ENCODE measurements at places on chromosomes 12 and 14.

GRCh38 chr12:34402228-34402898 lies 380.1 kb downstream of the ALG10 start:
- H3K4me1 ChIP-seq = no peaks in the 10 kb centered on the region
- no peak overlapping the region for H3K27ac ChIP-seq
- H3K4me3 ChIP-seq = no peak overlapping the region
- DNase-seq = no peak

GRCh38 chr12:60930151-60930550 lies 1330.1 kb upstream of the USP15 start:
- H3K27ac ChIP-seq = no peak overlapping the region
- no peak for DNase-seq
- H3K4me1 ChIP-seq = no peaks in the 10 kb centered on the region
- no peak overlapping the region for H3K4me3 ChIP-seq
- no peaks in the 10 kb centered on the region for H3K27me3 ChIP-seq

GRCh38 chr12:116916714-116917114 lies 6.0 kb downstream of the FBXW8 start:
- H3K4me3 ChIP-seq = peak overlapping the region; percentile 60
- peak overlapping the region; percentile 95 for H3K27ac ChIP-seq
- no peaks in the 10 kb centered on the region for H3K27me3 ChIP-seq
- peak; percentile 37 for DNase-seq

GRCh38 chr14:86357876-86358275 lies 827.9 kb downstream of the FLRT2 start:
- DNase-seq = no peak
- no peaks in the 10 kb centered on the region for H3K27me3 ChIP-seq
- no peak overlapping the region for H3K4me3 ChIP-seq
- no peaks in the 10 kb centered on the region for H3K36me3 ChIP-seq
- H3K4me1 ChIP-seq = no peaks in the 10 kb centered on the region

DNA sequence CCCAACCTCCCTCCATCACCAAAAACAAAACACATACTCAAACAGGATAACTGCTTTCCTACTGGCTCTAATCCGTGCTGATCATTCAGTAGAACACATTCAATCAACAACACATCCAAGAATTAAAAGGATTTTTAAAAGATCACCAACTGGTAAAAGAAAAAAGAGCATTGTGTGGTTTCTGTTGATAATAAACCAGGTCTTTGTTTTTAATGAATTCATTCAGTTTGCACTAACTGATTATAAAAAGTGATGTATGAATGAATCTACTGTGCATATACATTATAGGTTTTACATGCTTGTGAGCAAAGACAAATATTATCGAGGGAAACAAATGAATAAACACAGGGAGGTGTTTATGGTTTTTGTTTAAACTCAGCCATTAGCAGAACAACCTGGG lies 55.1 kb downstream of the CIT start:
- no peaks in the 10 kb centered on the region for H3K36me3 ChIP-seq
- H3K4me1 ChIP-seq = no peaks in the 10 kb centered on the region
- H3K4me3 ChIP-seq = no peak overlapping the region
- DNase-seq = no peak
- H3K27ac ChIP-seq = no peak overlapping the region

DNA sequence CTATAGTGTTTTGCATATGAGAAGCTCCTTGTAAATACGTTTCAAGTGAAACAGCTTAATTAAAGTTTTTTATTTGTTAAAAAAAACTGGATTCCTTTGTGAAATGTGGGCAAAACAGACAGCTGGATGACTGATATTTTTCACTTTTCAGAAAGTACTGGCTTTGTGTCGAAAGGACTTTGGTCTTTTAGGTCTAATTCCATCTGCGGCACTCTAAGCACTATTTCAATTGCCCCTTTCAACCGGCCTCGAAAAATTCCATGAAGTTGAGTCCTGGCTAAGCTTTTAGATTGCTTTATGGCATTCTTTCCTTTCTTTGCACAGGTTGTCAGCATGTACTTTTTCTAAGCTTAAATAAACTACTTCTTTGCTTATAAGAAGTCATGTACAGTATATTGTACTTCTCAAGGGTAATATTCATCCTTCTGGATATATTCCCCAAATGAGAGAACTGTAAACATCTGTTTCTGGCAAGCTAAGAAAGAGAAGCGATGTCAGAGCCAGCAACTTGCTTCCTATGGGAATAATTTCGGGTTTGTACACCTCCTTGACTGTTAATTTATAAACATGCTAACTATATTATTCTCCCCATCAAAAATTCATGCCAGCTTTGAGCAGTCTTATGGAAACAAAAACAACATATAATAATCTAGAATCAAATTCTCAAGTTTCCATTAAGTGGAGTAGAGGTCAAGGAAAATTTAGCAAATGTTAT lies 611.3 kb downstream of the ETNK1 start:
- no peaks in the 10 kb centered on the region for H3K27me3 ChIP-seq
- H3K4me3 ChIP-seq = no peak overlapping the region
- H3K36me3 ChIP-seq = no peaks in the 10 kb centered on the region
- no peaks in the 10 kb centered on the region for H3K4me1 ChIP-seq
- H3K27ac ChIP-seq = no peak overlapping the region

DNA sequence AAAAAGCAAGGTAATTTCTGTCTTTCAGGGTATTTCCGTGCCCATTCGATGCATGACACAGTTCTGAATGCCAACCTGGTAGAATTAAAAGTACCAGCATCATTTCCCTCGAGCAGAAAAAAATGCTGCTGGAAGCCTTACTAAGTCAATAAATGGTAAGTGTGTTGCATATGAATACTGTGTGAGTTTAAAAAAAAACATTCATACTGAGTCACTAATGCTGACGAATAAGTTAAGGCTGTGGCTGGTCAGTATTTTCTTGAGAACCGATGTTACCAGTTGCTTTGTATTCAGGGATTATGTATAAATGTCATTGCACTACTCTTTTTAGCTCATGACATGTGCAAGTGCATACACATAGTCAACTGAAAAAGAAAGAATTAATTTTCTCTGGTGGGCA lies 710.2 kb downstream of the TRHDE start:
- no peak for DNase-seq
- no peaks in the 10 kb centered on the region for H3K27me3 ChIP-seq
- H3K4me3 ChIP-seq = no peak overlapping the region
- no peaks in the 10 kb centered on the region for H3K4me1 ChIP-seq
- H3K36me3 ChIP-seq = no peaks in the 10 kb centered on the region

DNA sequence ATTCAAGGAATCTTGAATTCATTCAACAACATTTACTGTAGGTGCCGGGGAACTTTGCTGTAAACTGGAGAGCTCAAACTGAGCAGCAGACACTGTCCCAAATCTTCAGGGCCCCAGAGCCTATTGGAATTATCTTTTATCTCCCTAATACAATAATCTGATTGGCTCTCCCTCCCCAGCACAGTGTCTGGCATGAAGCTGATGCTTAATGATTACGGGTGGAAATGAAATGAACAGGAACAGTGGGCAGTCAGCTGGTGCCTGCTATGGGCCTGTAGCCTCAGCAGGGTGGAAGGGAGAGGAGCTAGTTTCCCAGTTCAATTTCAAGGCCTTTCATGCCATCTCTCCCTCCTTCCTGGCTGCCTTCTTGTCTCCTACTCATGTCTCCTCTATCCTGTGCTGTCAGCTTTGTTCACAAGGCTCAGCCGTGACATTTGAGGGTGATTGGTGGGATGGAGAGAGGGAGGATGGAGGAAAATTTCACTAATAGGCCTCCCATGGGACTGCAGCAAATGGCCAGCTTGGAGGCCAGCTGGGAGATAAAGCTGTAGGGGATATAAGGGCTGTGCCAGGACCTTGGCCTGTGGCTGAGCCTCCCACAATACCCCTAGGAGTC lies 4.3 kb upstream of the RAPGEF3 start:
- H3K27me3 ChIP-seq = no peaks in the 10 kb centered on the region
- peaks cover 8% of the 10 kb centered on the region for H3K36me3 ChIP-seq
- H3K4me3 ChIP-seq = no peak overlapping the region
- no peak overlapping the region for H3K27ac ChIP-seq
- peaks cover 12% of the 10 kb centered on the region for H3K4me1 ChIP-seq
- no peak for DNase-seq

DNA sequence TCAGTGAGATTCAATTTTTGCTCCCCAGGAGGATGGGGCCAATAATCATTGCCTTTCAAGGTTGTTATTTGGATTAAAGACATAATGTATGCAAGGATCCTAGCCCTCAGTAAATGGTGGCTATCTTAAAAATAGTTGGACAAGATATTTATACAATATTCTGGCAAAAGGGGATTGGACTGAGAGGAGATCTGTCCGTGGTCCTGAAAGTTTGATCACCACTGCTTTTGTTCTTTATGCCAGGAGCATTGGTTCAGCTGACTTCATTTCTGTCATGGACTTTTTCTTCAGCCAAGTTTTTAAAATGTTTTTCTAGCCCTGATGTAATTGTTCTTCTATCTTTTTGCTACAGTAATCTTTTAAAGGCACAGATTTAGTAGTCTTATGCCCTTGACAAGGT lies 70.2 kb upstream of the TCL1A start:
- no peak for DNase-seq
- no peaks in the 10 kb centered on the region for H3K36me3 ChIP-seq
- H3K4me3 ChIP-seq = no peak overlapping the region
- H3K4me1 ChIP-seq = no peaks in the 10 kb centered on the region

- no peaks in the 10 kb centered on the region for H3K4me1 ChIP-seq
- no peak overlapping the region for H3K4me3 ChIP-seq
- H3K27me3 ChIP-seq = peaks cover 56% of the 10 kb centered on the region
- H3K27ac ChIP-seq = no peak overlapping the region
- H3K36me3 ChIP-seq = no peaks in the 10 kb centered on the region
These were observed 100.7 kb upstream of the EIF5 start for GRCh38 chr14:103233328-103233727.

DNA sequence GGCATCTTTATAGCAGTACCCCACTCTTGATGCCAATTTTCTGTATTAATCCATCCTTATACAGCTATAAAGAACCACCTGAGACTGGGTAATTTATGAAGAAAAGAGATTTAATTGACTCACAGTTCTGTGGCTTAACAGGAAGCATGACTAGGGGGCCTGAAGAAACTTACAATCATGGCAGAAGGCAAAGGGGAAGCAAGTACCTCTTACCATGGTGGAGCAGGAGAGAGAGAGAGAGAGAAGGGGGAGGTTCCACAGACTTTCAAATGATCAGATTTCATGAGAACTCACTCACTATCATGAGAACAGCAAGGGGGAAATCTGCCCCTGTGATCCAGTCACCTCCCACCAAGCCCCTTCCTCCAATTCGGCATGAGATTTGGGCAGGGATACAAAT lies 84.4 kb downstream of the SLC24A4 start:
- peaks cover 2% of the 10 kb centered on the region for H3K27me3 ChIP-seq
- no peak overlapping the region for H3K4me3 ChIP-seq
- H3K36me3 ChIP-seq = no peaks in the 10 kb centered on the region
- DNase-seq = no peak
- H3K4me1 ChIP-seq = no peaks in the 10 kb centered on the region

DNA sequence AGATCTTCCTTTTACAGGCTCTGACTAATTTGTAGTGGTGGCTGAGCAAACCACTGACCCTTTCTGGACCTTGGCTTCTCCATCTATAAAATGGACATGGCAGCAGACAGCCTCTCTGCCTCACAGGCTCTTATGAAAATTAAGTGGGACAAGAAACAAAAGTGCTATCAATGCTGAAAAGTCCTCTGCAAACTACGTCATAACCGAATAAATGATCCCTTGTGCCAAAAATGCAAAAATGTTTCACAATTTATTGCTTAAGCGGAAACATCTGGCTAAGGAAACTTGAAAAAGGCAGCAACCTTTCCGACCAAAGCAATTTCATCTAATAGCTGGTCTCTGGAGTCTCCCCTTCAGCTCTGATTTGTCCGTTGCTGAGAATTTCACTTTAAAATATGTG lies 108.5 kb upstream of the PLXNC1 start:
- H3K4me1 ChIP-seq = no peaks in the 10 kb centered on the region
- no peak overlapping the region for H3K27ac ChIP-seq
- H3K4me3 ChIP-seq = no peak overlapping the region
- no peaks in the 10 kb centered on the region for H3K36me3 ChIP-seq
- DNase-seq = no peak

GRCh38 chr12:121536054-121536898 lies 44.5 kb downstream of the KDM2B start:
- peak; percentile 45 for DNase-seq
- peak overlapping the region; percentile 91 for H3K27ac ChIP-seq
- peaks cover 30% of the 10 kb centered on the region for H3K36me3 ChIP-seq
- H3K4me3 ChIP-seq = peak overlapping the region; percentile 62
- no peaks in the 10 kb centered on the region for H3K27me3 ChIP-seq
- H3K4me1 ChIP-seq = peaks cover 48% of the 10 kb centered on the region

- H3K27ac ChIP-seq = peak overlapping the region; percentile 97
- H3K4me1 ChIP-seq = peaks cover 83% of the 10 kb centered on the region
- peak overlapping the region; percentile 94 for H3K4me3 ChIP-seq
- H3K36me3 ChIP-seq = peaks cover 75% of the 10 kb centered on the region
- no peak for DNase-seq
These were observed 7.5 kb downstream of the RESF1 start for GRCh38 chr12:31966558-31967205.

- H3K4me3 ChIP-seq = no peak overlapping the region
- peaks cover 10% of the 10 kb centered on the region for H3K4me1 ChIP-seq
- DNase-seq = no peak
These were observed 8.2 kb upstream of the LGALS3 start for GRCh38 chr14:55120571-55121495.

DNA sequence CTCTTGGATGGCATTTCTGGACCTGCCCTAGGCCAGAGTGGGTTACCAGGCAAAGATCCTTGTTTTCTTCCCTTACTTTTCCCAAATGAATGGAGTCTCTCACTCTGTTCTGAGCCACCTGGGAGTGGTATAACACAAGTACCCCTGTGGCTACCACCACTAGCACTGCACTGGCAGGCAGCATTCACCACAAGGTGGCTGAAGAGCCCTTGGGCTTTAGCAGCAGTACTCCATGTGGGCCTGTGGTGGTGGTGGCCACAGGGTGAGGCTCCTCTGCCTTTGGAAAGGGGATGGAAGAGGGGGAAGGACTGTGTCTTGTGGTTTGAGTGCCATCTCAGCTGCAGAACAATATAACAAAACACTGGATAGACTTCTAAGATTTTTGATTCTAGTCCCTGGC lies 38.1 kb upstream of the LMNTD1 start:
- H3K4me3 ChIP-seq = no peak overlapping the region
- peaks cover 2% of the 10 kb centered on the region for H3K36me3 ChIP-seq
- DNase-seq = no peak
- H3K27me3 ChIP-seq = no peaks in the 10 kb centered on the region
- no peaks in the 10 kb centered on the region for H3K4me1 ChIP-seq

- peaks cover 23% of the 10 kb centered on the region for H3K27me3 ChIP-seq
- H3K4me1 ChIP-seq = peaks cover 29% of the 10 kb centered on the region
- DNase-seq = no peak
- peak overlapping the region; percentile 77 for H3K4me3 ChIP-seq
- H3K27ac ChIP-seq = no peak overlapping the region
These were observed 384 bp upstream of the SMUG1 start for GRCh38 chr12:54189198-54189539.

- no peak for DNase-seq
- no peaks in the 10 kb centered on the region for H3K36me3 ChIP-seq
- no peak overlapping the region for H3K4me3 ChIP-seq
- H3K27ac ChIP-seq = no peak overlapping the region
- peaks cover 29% of the 10 kb centered on the region for H3K27me3 ChIP-seq
- no peaks in the 10 kb centered on the region for H3K4me1 ChIP-seq
These were observed 29.6 kb upstream of the NTN4 start for GRCh38 chr12:95820096-95820703.

GRCh38 chr12:100733817-100734593 lies 60.6 kb upstream of the ANO4 start:
- DNase-seq = no peak
- no peaks in the 10 kb centered on the region for H3K4me1 ChIP-seq
- H3K4me3 ChIP-seq = no peak overlapping the region
- H3K27ac ChIP-seq = no peak overlapping the region
- peaks cover 2% of the 10 kb centered on the region for H3K36me3 ChIP-seq

Data from central memory CD8-positive, alpha-beta T cell (primary cell).